ENCODE measurements at places on chromosomes 2 and 18.

DNA sequence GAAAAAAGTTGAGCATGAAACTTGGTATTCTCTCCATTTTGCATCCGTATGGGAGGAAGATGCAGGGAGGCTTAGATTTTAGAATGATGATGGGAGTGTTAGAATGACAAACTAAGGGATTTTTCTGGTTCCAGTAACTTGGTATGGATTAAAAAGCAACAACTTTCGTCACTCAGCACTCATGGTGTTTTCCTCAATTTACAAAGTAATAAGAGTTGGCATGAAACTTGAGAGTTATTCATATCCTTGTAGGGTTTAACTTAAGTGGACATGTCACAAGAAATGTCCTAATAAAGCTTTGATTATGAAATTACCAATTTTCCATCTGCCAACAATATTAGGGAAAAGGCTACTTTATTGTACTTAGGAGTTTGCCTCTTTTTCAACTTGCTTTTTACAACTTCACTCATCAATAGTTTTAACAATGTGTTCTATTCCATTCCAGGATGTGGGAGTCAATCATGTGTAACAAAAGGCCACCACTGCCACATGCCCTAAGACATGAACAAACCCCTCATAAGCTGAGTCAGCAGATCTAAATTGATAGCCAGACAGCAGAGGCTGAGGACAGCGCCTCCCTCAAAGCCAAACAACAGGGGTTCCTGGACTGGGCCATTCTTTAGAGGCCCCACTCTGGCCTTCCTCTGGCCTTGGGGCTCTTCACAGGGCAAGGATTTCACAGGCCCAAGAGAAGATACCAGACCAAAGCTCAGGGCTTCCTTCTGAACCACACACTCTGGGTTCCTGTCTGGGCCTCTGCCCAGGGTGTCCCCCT is 265.8 kb downstream of the TNS1 start:
- DNase-seq, result no peak

GRCh38 chr2:232887171-232887850 is 17.2 kb downstream of the SNORC start:
- DNase-seq, result no peak

- no peak for DNase-seq
These were observed 61.8 kb downstream of the VAPA start for GRCh38 chr18:9975658-9976057.

DNA sequence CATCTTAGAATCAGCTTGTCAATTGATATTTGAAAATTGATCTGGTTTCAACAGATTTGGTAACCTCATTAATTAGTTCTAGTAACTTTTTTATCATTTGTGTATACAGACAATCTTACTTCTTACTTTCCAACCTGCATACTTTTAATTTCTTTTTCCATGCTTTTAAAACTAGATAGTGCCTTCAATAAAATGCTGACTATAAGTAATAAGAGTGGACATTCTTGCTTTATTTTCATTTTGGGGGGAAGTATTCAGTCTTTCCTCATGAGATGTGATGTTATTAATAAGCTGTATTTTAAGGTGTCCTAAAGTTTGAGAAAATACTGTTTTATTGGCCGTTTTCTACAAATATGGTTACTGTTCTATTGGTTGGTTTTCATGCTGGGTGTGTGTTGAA is 109.1 kb downstream of the KCNH7 start:
- no peak for DNase-seq

GRCh38 chr2:177727577-177728398 is 335.2 kb downstream of the AGPS start:
- DNase-seq, result no peak

DNA sequence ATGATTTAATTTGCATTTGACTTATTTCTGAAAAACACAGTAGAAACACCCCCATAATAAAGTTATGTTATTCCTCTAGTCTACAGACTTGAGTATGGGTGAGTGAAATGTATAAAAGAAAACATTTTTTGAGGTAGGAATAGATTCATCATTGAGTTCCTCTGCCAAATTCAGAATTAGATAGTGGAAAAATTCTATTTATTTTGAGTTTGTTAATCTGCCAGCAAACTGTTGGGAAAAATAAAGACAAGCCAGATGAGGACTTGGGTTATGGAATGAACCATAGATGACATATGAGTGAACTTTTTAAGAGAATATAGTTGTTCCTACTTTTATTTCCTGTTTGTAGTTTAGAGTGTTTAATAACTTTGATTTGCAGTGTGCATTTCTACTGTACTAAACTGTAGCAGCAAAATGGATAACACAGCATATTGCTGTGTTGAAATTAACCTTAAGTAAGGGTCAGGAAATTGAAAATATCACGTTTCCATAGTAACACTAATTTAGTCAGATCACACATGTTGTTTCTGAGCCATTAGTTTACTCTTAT is 35.6 kb upstream of the PNPT1 start:
- DNase-seq, result no peak

DNA sequence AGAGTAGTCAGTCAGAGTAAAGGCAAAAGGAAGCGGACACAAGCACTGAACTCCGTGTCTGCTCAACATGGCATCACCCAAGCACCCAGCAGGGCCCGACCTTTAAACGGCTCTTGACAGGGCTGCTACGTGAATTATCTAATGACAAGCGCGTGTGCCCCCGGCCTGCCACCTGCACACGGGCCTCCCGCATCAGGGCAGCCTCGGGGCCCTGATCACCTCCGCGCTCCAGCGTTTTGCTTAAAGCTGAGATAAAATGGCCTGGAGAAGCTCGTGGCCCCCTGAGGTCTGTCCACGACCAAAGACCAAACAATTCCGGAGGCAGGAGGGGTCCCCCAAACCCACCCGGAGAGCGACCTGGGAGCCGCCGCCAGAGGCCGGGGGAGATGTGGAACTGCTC is 376 bp downstream of the NDUFA10 start:
- peak; percentile 10 for DNase-seq

DNA sequence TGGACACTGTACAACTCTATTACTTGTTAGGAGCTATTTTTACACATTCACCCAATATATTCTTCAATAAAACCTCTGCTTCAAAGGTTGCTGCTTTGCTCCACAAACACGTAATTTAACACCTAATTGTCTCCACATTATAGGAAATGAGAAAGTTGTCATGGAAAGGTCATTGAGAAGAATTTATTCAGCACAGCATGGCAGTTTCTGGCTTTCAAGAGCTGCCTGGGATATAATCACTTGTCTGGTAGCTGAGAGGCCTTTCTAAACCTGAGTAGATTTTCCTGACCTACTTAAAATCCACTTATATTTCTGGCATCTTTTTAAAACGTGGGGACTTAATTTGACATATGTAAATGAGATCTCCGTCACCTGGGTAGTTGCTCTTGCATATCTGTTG is 216.1 kb downstream of the ZNF804A start:
- no peak for DNase-seq

- no peak for DNase-seq
These were observed 35.4 kb upstream of the MPPE1 start for GRCh38 chr18:11943551-11943950.

DNA sequence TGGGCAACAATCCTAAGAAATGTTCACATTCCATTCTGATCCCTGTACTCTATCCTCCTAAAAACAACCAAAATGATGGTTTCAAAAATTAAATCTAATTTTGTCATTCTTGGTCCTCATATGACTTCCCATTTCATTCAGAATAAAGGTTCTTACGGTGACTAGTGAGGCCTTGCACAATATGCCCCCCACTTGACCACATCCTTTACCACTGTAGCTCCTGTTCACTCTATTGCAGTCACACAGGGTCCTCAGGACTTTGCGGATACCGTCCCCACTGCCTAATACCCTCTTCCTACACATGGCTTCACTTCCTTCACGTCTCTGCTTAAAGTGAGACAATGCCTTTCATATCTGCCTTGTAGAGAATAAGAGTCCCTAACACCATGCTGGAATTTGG is 1058.7 kb upstream of the KLHL29 start:
- DNase-seq, result no peak

DNA sequence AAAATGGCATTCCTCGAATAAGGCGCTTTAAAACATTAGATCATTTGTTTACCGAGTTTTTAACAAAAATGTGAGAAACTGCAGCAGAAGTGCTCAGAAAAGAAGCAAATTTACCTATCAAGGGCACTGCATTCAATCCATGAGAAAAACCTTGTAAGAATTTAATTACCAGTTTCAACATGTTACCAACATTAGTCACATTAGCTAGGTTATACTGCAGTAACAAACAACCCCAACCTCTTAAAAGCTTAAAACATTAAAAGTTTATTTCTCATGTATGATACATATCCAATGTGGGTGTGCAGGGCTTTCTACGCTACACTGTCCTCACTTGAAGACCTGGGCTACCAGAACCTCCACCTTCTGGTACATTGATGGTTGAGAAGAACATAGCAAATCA is 68.1 kb upstream of the CCBE1 start:
- DNase-seq, result no peak

GRCh38 chr2:46873604-46874068 is 42.0 kb downstream of the MCFD2 start:
- peak; percentile 90 for DNase-seq

DNA sequence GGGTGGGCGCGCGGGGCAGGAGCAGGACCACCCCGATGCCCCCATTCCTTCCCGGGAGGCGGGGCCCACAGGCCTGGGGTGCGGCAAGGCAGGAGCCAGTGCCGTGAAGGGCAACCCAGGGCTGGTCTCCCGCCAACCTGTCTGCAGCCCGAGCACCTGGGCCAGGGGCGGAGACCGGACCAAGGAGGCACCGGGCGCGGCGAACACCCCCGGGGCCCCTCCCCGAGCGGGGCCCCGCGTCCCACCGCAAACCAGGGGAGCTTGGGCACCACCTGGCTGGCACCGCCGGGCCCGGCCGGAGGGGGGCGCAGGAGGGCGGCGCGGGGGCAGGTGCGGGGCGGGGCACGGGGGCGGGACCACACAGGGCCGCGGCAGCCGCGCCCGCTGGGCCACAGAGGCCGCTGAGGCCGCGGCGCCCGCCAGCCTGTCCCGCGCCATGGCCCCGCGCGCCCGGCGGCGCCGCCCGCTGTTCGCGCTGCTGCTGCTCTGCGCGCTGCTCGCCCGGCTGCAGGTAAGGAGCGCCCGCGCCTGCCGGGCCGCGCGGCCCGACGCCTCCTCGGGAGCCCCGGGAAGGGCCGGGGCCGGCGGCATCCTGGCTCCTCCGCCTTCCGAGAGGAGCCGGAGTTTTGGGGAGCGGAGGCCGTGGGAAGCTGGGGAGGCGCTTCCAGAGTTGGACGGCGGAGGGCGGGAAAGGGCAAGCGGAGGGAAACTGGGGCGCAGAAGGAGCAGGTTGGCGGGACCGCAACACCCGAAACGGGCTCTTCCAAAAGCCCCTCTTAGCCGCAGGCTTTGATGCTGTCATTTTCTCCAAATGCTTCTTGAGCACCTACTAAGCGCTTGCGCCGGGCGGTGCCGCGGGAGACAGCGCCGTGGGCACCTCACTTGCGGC is at the start of gene TNFRSF11A:
Gene TNFRSF11A (plus strand): TSS at position 394 of the 889 bp plus-strand sequence. CDS start 43 bp downstream, at position 437.
- DNase-seq, result no peak

- peak; percentile 23 for DNase-seq
These were observed 659 bp downstream of the CHMP1B start for GRCh38 chr18:11851806-11852337.

GRCh38 chr2:97840198-97840597 is 126.8 kb downstream of the ZAP70 start:
- DNase-seq, result no peak

- DNase-seq, result no peak
These were observed 5.5 kb downstream of the BOK start for GRCh38 chr2:241563981-241564595.

- DNase-seq, result no peak
These were observed 97.9 kb downstream of the FIGN start for GRCh38 chr2:163637871-163638270.

DNA sequence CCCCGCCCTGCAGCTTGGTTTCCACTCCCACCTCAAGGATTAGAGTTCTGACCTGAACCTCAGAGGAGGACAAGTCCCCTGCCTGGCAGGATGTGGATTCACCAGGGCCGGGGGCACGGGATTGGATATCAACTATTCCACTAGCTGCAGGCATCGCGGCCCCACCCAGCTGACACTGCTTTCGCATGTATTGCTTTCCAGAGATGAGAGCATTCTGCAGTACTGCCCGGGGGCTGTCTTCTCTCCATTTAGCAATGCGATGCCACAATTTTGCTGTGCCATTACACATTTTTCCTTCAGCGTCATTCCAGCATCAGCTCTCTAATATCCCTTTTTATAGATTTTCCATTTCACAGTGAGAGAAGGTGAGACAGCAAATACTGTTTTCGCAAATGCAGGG is 42.0 kb downstream of the CTIF start:
- DNase-seq, result peak; percentile 20
